Hematopoietic multipotent progenitor cell treated with erythropoietin and hydrocortisone succinate and interleukin-3 and kit ligand, for 6 days (in vitro differentiated cells): ENCODE measurements at places on chromosomes 13 and 19.
A peak's percentile ranks its signal among the peaks of the same experiment; 100 is the strongest.

DNA sequence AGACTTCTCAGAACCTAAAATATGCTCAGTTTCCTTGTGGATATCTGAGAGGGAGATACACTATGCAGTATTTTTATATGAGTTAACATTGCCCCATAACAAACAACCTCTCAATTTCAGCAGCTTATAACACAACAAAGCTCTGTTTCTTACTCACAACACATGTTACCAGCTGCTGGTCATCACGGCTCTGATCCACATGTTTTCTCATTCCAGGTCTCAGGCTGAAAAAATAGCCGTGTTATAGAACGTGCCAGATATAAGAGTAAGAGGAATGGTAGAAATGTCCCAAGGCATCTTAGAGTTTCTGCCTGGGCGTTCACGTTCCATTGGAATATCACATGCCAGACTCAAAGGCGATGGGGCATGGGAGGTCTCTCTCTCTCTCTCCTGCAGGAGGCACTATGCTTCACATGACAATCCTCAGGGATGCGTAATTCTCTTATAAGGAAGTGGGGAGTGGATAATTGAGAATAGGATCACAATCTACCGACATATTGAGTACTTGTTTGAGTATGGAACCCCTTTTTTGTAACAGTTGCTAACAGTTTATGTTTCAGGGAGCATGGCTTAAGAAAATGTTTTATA lies 246.6 kb downstream of the NHLRC3 start:
- no peak for DNase-seq

GRCh38 chr19:17075864-17076542 lies 426 bp downstream of the MYO9B start:
- DNase-seq = peak; percentile 61

DNA sequence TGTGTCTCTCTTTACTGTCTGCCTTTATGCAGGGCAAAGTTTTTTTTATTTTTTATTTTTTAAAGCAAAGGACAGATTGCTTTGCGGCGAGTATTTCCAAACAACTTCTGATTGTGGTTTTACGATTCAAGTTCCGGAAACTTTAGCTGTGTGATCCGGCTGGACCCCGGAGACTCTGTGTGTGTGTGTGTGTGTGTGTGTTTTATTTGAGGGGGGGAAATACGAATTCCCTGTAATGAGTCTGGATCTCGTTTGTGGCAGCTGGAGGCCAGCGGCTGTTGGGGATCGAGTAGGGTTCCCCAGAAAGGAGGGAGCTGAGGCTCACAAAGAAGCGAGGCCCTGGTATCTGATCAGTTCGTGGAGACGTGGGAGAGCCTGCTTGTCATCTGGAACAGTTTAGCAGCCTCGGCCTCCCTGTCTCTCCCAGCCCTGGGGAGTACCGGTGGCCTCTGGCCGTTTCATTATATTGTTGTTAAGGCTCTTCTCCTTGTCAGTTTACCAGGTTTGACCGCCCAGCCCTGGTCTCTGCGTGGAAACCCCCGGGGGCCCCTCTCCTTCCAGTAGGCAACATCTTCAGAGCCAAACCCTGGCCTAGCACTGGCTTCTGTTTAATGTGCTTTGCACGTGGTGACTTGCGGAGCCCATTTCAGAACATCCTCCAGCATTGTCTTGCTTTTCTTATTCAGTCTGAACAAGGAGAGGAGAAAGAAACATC lies 1.3 kb downstream of the FARP1 start:
- peak; percentile 26 for DNase-seq

DNA sequence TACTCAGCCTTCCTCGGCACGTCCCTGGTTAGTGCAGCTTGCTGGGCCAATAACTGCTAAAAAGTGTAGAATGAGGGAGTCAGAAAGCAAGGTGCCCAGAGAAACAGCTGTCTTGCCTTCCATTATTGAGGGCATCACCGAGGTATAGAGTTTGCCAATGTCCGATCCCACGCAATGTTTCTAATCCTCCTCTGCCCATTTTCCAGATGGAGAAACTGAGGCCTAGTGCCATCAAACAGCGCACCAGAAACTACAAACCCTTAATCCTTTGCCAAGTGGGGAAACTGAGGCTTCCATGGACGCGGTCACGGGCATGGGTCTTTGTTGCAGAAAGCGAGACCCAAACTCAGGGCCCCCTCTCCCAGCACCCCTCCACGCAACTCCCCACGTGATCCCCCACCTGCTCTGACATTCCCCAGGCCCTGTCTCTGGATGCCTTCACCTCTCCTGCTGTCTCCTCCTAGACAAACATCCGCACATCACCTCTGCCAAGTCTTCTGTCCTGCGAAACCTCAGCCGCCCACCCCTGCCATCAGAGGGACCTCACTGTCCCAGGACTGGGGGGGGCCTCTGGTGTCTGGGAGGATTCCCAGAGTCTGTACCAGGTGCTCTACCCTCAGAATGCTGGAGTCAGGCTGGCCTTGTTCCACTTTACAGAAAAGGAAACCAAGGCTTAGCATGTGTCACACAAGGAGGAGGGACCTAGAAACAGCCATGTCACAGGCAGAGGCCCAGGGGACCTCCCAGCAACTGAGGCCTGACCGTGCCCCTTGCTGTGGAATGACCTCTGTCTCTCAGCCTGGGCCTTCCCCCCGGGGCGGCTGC lies 930 bp upstream of the PDE4C start:
- DNase-seq = no peak

- DNase-seq = no peak
Measured at GRCh38 chr13:39481491-39481890, 121.5 kb downstream of the LHFPL6 start.

DNA sequence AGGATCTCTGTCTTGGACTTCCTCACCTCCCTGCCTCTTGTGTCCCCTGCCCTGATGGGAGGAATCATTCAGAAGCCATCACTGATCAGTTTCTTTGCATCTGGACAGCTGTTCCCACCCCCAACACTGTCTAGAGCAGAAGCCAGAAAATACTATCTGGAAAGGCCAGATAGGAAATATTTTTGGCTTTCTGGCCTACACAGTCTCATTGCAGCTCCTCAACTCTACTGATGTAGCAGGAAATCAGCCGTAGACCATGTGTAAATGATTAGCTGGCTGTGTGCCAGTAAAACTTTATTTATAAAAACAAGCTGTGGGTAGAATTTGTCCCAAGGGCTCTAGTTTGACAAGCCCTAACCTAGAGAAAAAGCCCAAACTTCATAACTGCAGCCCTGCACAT lies 5.6 kb downstream of the SIGLEC7 start:
- peak; percentile 69 for DNase-seq

GRCh38 chr13:46171217-46171616 lies 10.8 kb downstream of the LCP1 start:
- no peak for DNase-seq

DNA sequence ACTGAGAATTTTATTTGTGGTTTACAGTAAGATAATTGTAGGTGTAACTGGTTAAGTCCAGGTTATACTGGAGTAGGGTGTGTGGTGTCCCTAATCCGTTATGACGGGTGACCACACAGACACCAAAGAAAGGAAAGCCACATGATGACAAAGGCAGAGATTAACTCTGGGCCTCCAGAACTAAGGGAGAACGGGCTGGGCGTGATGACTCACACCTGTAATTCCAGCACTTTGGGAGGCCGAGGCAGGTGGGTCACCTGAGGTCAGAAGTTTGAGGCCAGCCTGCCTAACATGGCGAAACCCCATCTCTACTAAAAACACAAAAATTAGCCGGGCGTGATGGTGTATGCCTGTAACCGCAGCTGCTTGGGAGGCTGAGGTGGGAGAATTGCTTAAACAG lies 10.2 kb upstream of the FUT2 start:
- no peak for DNase-seq

DNA sequence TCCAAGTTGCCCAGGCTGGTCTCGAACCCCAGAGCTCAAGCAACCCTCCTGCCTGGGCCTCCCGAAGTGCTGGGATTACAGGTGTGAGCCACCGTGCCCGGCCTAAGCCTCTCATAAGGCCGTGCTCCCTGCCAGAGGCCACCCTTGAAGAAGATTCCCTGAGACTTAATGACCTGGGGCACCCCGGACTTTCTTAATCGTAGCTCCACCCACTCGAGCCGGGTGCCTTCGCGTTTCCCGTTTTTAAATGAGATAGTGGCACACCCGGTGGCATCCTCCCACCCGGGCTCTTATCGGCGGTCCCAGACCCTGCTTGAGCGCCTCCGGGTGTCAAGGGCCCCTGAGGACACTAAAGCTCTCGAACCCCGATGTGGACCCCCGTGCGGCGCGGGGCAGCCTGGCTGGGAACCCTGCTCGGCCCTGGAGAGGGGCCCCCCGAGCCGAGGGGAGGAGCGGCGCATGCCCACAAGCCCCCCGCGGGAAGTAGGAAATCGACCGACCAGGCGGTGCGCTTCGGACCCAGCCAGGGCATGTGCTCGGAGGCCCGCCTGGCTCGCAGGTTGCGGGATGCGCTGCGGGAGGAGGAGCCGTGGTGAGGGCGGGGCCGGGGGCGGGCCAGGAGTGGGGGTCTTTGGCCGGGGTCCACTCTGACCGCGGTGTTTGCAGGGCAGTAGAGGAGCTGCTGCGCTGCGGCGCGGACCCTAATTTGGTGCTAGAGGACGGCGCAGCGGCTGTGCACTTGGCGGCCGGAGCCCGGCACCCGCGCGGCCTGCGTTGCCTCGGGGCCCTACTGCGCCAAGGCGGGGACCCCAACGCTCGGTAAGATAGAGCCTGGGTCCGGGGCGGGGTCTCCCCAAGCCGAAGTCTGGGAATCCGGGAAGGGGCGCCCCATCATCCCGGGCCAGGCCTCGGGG lies at the start of gene ANKLE1:
TSS of gene ANKLE1 (plus strand) at position 511 of the 914 bp plus-strand sequence. CDS start at position 531, 20 bp downstream.
- DNase-seq = peak; percentile 97

GRCh38 chr19:43300876-43301765 lies 31.8 kb upstream of the PSG9 start:
- no peak for DNase-seq

GRCh38 chr19:15123900-15124299 lies 16.7 kb downstream of the SYDE1 start:
- DNase-seq = no peak

GRCh38 chr19:1453525-1454364 lies 3.8 kb downstream of the APC2 start:
- DNase-seq = no peak

DNA sequence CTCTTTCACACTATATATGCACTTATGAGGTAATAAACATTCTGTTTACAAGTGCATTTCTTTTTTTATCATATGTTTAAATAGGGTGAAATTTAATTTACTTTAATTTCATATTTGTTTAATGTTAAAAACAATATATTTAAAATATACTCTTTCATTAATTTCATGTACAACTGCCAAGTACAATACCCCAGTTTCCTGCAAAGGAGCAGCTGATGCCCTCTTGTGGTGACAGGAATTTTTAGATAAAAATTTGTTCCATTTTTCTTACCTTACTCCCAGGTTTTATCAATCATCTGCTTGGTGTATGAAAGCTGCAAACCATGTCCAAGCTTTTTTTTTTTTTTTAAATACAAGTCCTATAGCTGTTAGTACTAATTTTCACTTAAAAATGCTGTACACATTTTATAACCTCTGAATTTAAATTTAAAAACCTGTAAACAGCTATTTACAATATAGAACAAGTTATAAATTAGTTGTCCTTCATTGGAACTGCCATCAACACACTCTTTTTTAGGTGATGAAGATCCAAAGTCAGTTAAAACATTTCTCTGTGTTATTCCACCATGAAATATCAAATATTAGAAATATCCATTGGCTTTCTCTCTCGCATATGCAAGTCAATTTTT lies 4.9 kb downstream of the PCDH20 start:
- DNase-seq = peak; percentile 28

- no peak for DNase-seq
Measured at GRCh38 chr13:84290386-84290785, 408.1 kb upstream of the SLITRK1 start.

DNA sequence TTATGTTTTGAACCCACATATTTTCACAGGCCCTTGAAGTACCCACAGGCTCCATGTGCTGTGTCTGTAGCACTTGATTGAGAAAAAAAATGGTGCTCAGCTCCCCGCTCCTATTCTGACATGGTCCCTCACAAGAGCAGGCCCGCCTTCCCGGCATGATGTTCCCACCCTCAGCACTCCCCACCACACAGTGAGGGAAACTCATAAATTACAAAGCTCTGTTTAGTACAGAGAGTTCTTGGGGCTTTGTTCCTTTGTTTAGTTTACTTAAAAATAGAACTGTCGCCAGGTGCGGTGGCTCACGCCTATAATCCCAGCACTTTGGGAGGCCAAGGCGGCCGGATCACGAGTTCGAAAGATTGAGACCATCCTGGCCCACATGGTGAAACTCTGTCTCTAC lies 25.9 kb upstream of the ABCC4 start:
- DNase-seq = no peak

- DNase-seq = peak; percentile 92
Measured at GRCh38 chr19:18364826-18365528, 21.0 kb upstream of the GDF15 start.

GRCh38 chr13:81639984-81640582 lies 1299.2 kb upstream of the SPRY2 start:
- peak; percentile 7 for DNase-seq

DNA sequence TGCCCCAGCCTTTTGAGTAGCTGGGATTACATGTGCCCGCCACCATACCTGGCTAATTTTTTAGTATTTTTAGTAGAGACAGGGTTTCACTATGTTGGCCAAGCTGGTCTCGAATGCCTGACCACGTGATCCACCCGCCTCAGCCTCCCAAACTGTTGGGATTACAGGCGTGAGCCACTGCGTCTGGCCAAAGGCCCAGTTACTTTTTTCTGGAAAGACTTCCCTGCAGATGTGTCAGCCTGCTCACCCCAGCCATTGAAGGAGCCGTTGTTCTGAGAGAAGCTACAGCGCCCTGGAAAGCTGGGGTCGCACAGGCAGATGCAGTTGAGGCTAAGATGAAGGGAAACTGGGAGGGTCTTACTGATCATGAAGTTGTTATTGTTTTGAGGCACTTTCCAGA lies 7.9 kb upstream of the ZNF626 start:
- no peak for DNase-seq

DNA sequence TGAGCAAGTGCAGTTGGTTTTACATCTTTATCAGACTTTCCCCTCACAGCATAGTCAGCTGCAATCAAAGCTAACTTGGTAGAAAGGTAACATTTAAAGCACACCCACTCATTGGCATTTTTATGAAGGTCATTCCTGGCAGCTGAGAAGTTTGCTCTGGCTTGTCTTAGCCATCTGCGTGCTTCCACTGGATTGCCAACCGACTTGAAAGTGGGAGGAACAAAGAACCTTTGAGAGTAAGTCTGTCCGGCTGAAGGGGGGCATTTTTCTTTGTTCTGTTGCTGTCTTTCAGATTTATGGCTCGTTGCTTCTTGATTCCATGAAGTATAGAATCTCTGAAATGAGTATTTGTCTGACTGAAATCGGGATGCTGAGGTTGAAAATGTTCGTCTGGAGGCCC lies 103.1 kb downstream of the SACS start:
- DNase-seq = no peak

DNA sequence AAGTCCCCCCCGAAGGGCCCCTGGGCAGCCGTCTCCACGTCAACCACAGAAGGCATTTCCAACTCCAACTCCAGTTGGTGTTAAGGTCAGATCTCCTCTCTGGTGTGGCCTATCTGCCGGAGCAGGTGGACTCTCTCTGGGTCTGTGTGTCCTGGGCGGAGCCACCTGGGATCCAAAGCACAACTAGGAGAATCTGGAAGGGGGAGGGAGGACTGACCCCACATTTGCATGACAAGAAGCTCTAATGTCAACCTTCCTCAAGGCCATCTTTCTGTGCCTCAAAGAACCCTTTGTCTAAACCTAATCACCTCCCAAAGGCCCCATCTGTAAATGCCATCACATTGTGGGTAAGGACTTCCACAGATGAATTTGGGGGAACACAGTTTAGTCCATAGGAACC lies 381.5 kb downstream of the UQCRFS1 start:
- no peak for DNase-seq
